ENCODE measurements at places on chromosomes 4 and X. TPM values are rescaled to one million over a fixed set of nuclear protein-coding genes. Genes with fewer than 3 reads are reported as not detected.

GRCh38 chrX:68727696-68728095 lies 80.2 kb downstream of the STARD8 start:
- H3K27me3 ChIP-seq: no peaks in the 10 kb centered on the region
- H3K4me1 ChIP-seq: no peaks in the 10 kb centered on the region
- no peak for DNase-seq
- no peak overlapping the region for H3K4me3 ChIP-seq

DNA sequence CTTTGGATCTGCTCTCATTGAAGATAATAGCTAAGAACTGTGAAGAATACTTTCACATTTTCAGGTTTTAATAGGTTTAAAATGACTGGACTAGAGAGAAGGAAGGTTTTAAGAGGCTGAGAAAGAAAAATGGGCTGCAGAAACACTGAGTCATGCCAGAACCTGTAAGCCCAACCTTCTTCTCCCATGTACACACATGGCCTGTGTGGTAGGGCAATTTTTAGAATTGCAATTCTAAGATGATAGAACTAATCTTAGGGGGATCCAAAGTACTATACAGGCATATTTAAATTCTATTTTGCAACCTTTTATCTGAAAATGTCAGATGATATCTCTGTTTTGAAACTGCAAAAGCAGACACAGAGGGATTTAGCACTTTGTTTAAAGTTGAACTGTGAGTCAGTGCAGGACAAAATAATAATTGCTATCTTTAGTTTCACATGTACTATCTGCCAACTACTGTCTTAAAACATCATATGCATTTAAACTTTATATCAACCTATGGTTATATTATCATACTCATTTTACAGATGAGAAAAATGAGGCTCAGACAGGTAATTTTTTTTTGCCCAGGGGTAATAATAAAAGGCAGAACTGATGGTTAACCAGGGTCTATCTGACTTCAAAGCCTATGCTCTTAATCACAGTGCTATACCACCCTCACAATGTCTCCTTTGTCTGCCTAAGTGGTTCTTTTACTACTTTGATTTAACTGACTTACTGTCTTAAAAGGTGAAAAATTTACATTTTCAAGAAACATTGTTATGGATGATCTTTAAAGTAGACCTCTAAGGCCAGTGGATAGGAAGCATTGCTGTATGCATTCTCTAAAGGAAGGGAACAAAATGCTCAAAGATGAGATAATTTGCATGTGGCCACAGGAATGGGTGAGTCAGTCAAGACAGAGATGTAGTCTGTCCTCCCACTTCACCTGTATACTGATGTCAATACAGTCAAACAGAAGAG lies 4.3 kb downstream of the TMPRSS11E start:
- no peak for DNase-seq
- H3K4me1 ChIP-seq: no peaks in the 10 kb centered on the region
- H3K27me3 ChIP-seq: no peaks in the 10 kb centered on the region

Gene BEX4
- total RNA-seq: 19.9 TPM

Gene NIPAL1
- total RNA-seq: 32.1 TPM

Gene CSN2
- total RNA-seq: not detected

GRCh38 chr4:53019485-53020382 lies 157.6 kb downstream of the RASL11B start:
- no peak overlapping the region for H3K4me3 ChIP-seq
- H3K4me1 ChIP-seq: peaks cover 6% of the 10 kb centered on the region
- H3K36me3 ChIP-seq: no peaks in the 10 kb centered on the region
- H3K27ac ChIP-seq: no peak overlapping the region
- DNase-seq: no peak

GRCh38 chrX:78618987-78619386 lies 40.1 kb downstream of the RTL3 start:
- no peak for DNase-seq
- H3K27me3 ChIP-seq: no peaks in the 10 kb centered on the region
- H3K4me1 ChIP-seq: no peaks in the 10 kb centered on the region
- no peak overlapping the region for H3K4me3 ChIP-seq
- H3K36me3 ChIP-seq: no peaks in the 10 kb centered on the region
- H3K27ac ChIP-seq: no peak overlapping the region

Gene NFKB1
- total RNA-seq: 56.0 TPM

DNA sequence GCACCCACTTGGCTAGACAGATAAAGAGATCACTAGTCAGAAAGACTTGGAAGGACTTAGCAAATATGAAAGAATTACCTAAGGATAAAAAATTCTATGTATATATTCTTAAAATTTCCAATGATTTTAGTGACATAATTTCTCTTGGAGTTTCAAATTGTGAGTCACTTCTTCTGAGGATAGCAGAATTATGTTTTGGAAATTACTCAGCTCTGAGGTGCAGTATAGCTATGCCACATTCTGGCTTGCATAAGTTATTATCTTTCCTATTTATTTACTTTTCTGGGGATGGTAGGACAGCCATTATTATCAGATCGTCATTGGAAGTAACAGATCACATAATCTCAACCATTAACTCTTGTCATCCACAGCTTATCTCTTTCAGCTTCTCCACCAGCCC lies 853.5 kb downstream of the TRIML1 start:
- H3K4me1 ChIP-seq: no peaks in the 10 kb centered on the region
- no peak overlapping the region for H3K4me3 ChIP-seq
- no peak for DNase-seq
- H3K27me3 ChIP-seq: no peaks in the 10 kb centered on the region

GRCh38 chrX:40996886-40997530 lies 88.2 kb upstream of the USP9X start:
- H3K4me3 ChIP-seq: no peak overlapping the region
- no peak for DNase-seq
- no peaks in the 10 kb centered on the region for H3K27me3 ChIP-seq
- no peaks in the 10 kb centered on the region for H3K4me1 ChIP-seq
- no peaks in the 10 kb centered on the region for H3K36me3 ChIP-seq
- no peak overlapping the region for H3K27ac ChIP-seq

Gene MAGED2
- total RNA-seq: 78.0 TPM

DNA sequence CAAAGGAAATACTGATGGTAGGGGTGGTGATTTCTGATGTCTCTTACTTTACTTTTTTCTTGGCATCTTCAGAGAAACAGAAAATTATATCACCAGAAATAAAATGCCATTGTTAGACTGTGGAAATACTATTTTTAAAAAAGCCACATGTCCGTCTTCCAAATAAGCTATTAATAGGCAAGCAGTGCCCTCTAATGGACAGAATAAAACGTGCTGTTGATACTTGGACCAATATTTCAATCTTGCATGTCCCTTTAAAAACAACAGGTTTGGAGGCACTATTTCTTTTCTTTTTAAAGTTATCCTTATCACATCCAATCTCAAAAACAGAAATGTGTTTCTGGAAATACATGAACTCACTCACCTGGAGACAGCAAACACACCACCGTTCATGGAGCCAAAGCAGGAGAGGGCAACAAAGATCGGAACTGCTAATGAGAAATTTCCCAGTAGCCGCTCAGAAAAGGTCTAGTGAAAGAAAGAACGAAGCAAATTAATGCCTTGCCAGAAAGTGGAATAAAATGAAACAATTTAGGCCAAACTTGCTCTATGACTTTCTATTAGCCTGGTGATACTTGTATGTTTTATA lies 59.2 kb downstream of the SLC7A11 start:
- DNase-seq: no peak
- no peak overlapping the region for H3K27ac ChIP-seq
- H3K36me3 ChIP-seq: no peaks in the 10 kb centered on the region
- no peak overlapping the region for H3K4me3 ChIP-seq
- no peaks in the 10 kb centered on the region for H3K27me3 ChIP-seq
- peaks cover 11% of the 10 kb centered on the region for H3K4me1 ChIP-seq

DNA sequence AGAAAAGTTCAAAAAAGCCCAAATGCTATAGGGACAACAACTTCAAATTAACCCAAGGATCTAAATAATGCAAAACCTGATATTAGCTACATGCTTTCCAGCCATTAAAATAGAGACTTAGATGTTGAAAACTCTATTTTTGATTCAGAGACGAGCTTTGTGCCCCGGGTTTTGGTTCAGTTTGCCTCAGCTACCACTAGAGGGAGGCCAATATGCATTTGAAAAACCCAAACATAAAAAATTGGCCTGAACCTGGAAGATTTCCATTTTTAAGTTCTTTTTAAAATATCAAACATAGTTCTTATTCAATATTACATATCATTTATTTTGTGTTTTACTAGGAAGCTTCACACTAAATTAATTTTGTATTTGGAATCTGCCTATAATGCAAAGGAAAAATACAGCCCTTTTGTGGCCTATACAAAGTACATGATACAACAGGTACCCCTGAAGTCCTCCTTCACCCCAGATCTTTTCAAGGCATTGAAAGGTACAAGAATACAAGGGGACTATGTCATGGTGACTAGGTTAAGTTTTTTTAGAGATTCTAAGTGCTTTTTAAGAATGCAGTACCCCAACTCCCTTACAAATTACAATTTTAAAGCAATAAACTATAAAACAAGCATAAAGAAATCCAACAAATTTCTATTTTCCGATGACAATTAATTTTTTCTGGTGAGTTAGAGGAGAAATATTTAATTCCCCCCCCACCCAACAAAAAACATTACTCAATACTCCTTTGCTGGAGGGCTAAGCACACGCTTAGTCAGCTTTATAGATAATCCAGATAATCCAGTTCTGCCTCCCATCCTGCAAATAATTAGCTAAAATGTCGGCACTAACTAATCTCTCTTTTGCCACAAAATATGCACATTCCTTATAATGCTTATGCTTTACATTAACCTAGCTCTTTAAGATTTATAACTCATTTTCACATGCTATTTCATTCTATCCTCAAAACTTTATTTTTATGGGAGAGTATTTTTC lies 97.7 kb upstream of the PTPN13 start:
- peak overlapping the region; percentile 60 for H3K27ac ChIP-seq
- H3K27me3 ChIP-seq: no peaks in the 10 kb centered on the region
- DNase-seq: no peak
- no peaks in the 10 kb centered on the region for H3K36me3 ChIP-seq

GRCh38 chr4:2354118-2354517 lies 64.3 kb downstream of the ZFYVE28 start:
- no peak overlapping the region for H3K27ac ChIP-seq
- no peaks in the 10 kb centered on the region for H3K4me1 ChIP-seq
- DNase-seq: peak; percentile 55
- H3K4me3 ChIP-seq: no peak overlapping the region
- H3K27me3 ChIP-seq: no peaks in the 10 kb centered on the region
- no peaks in the 10 kb centered on the region for H3K36me3 ChIP-seq

Gene WNK3
- 0.52 TPM for total RNA-seq

All from suprapubic skin (tissue), 4 donors.